ENCODE measurements at places on chromosomes 6 and 20.

GRCh38 chr20:22320245-22320915, 264.0 kb downstream of the FOXA2 start:
- DNase-seq: no peak

- DNase-seq: no peak
These were observed 30.2 kb upstream of the NNAT start for GRCh38 chr20:37490663-37491350.

- no peak for DNase-seq
These were observed 100.3 kb upstream of the EXOC2 start for GRCh38 chr6:793261-793660.

GRCh38 chr6:130337534-130337933, 28.3 kb upstream of the TMEM200A start:
- no peak for DNase-seq

- no peak for DNase-seq
These were observed 421.1 kb upstream of the KHDRBS2 start for GRCh38 chr6:62707156-62707555.

All from activated naive CD4-positive, alpha-beta T cell treated with anti-CD3 and anti-CD28 coated beads, Interleukin-2, amount 50 U/mL, for 72 hours (primary cell).